ENCODE measurements at places on chromosomes 4 and X.

- no peak for DNase-seq
These were observed 51.2 kb downstream of the DCUN1D4 start for GRCh38 chr4:51894059-51894645.

- DNase-seq: no peak
These were observed 13.8 kb downstream of the ZNF674 start for GRCh38 chrX:46531442-46531841.

- DNase-seq: no peak
These were observed 137.7 kb upstream of the FAT1 start for GRCh38 chr4:186861317-186861716.

- DNase-seq: peak; percentile 73
These were observed 999 bp upstream of the CTBP1 start for GRCh38 chr4:1249731-1250526.

Data from GM06990 (cell line).